ENCODE measurements at places on chromosomes 5 and 9.

- no peak for DNase-seq
Observed at GRCh38 chr5:966345-966710, 42.3 kb upstream of the NKD2 start.

GRCh38 chr5:54754420-54754819 is 231.0 kb downstream of the ESM1 start:
- no peak for DNase-seq

DNA sequence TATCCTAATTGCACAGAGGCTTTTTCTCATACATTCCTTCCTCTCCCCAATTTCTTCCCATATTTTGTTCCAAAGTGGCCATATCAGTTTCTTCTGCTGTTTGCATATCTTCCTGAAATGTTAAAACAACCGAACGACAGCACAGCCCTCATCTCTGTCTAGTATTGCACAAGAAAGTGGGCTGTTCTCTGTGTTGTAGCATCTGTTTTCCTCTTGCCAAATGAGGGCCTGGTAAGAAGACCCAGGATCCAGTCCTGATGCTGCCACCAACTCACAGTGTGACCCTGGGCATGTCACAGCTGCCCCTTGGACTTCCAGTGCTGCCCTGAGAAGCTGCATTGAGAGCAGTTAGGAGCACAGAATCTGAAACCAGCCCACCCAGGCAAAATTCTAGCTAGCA is 4.1 kb downstream of the SLC31A2 start:
- no peak for DNase-seq

DNA sequence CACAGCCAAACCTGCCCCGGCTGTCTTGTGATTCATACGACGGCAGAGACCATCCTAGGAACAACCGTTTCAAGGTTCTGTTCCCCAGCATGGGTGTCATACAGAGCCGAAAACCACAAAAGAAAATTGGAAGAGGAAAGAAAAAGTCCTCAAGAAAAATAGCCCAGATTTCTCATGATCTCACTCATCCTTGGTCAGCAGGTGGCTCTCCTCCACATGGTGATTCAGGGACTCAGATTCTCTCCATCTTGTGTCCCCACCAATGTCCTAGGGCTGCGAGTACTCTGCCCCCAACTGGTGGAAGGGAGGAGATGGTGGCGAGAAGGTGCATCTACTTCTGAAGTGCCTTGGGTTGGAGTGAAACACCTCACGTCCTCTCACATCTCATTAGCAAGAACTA is 25.6 kb downstream of the PDZD2 start:
- DNase-seq: no peak

DNA sequence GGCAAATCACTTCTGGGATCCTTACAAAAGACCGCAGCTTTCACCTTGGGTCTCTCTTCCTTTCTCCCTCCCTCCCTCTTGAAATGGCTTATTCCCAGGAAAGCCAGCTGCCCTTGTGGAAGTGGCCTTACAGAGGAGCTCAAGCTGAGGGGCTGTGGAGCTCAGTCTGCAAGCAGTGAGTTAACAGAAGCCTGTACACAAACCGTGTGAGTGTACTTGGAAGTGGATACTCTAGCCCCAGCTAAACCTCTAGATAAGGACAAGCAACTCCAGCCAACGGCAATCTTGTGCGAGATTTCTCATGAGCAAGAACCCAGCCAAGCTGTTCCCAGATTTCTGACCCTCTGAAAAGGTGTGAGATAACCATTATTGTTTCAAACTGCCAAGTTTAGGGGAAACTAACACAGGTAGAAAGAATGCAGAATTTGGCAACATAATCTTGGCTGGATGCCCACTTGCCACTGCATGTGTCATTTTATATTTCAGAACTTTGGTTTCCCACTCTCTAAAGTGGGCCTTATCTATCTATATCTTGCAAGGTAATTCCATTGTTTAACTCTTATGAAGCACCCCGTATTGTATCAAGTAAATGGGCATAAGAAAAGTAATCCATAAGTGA is 85.6 kb downstream of the CDH18 start:
- no peak for DNase-seq

- DNase-seq: no peak
Observed at GRCh38 chr9:86202338-86202882, 57.0 kb downstream of the C9orf153 start.

DNA sequence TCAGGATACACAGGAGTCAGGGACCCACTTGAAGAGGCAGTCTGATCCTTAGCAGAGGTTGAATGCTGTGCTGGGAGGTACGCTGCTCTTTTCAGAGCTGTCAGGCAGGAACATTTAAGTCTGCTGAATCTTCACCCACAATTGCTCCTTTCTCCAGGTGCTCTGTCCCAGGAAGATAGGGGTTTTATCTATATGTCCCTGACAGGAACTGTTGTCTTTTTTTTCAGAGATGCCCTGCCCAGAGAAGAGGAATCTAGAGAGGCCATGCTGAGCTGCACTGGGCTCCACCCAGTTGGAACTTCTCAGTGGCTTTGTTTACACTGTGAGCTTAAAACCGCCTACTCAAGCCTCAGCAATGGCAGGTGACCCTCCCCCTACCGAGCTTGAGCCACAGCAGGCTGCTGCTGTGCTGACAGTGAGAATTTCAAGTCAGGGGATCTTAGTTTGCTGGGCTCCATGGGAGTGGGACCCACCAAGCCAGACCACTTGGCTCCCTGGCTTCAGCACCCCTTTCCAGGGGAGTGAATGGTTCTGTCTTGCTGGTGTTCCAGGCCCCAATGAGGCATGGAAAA is 169.0 kb downstream of the FBXL17 start:
- no peak for DNase-seq

DNA sequence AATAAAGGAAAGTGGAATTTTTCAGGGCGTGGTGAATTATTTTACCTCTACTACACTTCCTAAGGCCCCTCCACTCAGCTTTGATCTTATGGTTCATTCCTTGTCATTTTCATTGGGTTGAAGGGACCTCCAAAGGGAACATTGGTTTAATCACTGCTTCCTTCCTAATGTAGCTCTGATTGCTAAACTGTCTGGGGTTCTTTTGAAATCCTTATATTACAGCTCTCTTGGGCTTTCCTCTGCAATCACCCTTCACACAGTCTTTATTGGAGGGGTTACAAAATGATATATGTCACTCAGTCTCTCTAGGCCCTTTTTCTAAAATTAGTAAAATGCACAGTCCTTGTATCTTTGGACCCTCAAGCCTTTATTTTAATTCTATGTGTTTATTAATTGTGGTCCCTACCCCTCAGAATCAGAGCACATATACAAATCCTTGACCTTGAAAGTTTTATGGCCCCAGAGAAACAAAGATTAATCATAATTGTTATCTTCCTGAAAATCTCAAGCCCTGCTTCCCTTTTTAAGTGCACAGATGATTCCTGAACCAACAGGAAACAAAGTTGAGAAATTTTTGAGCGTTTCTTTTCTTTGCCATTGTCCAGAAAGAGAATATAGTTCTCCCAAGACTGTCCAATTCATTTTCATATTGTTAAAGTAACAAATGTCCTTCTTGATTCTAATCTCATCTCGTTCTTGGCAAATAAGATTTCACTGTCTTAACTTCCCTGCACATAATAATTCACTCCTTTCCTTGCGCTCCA is 330.0 kb downstream of the ARRDC3 start:
- no peak for DNase-seq
